ENCODE measurements at places on chromosomes 3 and 15.

GRCh38 chr3:127690823-127691452 is 18.2 kb downstream of the ABTB1 start:
- DNase-seq: no peak

- peak; percentile 97 for DNase-seq
These were observed at the start of gene RBSN for GRCh38 chr3:15098503-15099363. RBSN (minus strand) TSS chr3:15099148; CDS start chr3:15096120, 3,028 bp downstream.

- DNase-seq: no peak
These were observed 26.5 kb upstream of the AADACL2 start for GRCh38 chr3:151707216-151707615.

GRCh38 chr15:80502782-80503181 is 98.6 kb downstream of the ARNT2 start:
- DNase-seq: no peak

DNA sequence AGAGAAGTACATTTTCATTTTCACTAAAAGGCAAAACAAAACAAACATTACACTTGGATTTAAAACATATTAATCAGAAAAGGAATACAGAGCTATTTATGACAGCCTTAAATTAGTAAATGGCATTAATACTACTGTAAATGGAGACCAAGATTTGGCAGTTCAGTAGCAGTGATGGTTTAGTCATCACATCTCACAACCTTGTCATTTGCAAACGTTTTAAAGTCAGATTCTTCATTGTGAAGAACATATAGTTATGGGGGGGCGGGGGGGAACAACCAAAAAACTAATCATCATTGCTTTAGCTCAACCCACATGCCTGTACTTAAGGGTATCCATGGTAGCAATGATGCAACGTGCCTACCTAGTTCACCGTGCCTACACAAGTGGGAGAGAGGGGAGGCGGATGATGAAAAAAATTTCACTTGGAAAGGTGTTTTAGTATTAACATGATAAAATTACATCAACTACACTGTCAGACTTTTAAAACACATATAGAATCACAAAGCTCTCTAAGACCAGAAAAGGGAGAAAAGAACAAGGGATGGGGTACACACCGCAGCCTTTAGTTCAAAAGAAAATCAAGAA is 40.1 kb downstream of the DLG1 start:
- DNase-seq: no peak

GRCh38 chr15:43911235-43911781 is 84.5 kb downstream of the WDR76 start:
- DNase-seq: no peak

DNA sequence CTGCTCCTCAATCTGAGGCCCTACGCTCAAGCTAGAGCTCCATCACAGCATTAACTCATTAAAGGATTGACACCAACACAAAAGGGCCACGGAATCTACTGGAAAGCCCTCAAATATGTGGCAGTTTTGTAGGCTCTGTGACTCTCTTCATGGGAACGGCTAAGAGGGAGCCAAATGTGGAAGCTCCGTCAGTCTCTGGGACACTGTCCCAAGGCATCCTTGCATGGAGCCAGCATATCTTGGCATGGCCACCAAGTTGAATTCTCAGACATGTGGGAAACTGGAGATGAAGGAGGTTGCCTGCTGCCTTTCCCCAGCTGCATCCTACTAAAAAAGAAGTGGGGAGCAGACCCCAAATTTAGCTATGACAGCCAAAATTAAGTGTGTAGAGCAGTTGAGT is 296.9 kb downstream of the NTRK3 start:
- DNase-seq: no peak

- DNase-seq: no peak
These were observed 88.4 kb downstream of the WNT7A start for GRCh38 chr3:13791198-13792050.

DNA sequence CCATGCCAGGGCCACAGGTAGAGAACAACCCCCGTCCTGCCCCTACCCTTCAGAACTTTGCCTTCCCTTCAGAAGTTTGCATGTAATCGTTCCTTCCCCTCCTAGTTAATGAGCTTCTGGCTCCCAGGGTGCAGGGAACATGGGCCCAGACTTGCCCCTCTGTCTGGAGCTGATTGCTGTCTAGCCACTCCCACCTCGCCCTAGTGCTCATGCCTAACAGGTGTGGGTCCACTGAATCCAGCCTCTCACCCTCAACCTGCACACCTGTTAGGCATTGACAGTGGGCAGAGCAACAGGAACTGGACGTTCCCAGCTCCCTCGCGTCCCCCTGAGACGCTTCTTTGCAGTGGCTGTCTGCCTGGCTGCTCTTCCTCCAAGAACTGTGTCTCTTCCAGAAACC is 40.3 kb downstream of the WNT5A start:
- no peak for DNase-seq

- no peak for DNase-seq
These were observed 151.5 kb downstream of the LIPC start for GRCh38 chr15:58583171-58583908.

DNA sequence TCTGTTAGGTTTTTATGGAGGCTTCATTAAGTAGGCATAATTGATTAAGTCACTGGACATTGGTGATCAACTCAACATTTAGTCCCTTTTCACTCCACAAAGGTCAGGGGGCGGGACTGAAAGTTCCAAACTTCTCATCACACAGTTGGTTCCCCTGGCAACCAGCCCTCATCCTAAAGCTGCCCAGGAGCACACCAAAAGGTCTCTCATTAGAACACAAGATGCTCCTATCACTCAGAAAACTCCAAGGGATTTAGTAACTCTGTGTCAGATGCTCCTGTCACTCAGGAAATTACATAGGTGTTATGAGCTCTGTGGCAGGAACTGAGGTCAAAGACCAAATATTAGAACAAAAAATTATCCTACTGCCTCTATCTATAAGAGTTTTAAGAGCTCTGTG is 321.5 kb downstream of the OTOL1 start:
- DNase-seq: no peak

- DNase-seq: no peak
These were observed 25.1 kb upstream of the CDCP1 start for GRCh38 chr3:45171283-45171682.

DNA sequence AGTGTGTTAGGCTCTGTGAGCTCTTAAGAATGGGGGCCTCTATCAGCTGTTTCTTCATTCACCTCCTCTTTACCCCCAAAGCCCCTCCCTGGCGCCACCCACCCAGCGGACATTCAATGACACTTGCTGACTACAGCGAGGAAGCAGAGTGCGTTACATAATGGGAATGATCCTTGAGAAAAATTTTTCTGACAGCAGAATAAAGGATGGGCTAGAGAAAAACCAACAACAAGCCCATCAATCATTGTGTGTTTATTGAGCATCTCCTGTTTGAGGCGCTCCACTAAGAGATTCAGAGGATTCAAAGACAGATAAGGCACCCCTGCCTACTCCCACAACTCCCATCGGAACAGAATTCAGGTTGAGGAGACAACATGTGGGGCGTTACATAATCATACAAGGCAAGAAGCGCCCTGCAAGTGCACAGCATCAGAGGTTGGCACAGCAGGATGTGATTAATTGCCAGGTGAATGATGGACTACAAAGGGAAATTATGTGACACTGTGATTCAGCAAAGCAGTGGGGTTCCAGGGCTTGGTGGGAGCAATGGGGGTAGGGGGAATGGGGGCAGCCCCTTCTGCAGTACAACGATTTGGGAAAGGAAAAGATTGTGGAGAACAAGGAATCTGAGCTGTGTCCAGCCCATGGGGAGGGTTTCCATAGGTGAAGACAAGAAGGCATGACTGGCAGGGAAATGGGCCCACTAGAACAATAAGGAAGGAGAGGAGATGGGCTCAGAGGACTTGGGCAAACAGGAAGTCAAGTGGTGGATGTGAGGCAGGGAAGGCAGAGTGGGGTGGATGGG is 141.3 kb upstream of the ATP2B2 start:
- no peak for DNase-seq

DNA sequence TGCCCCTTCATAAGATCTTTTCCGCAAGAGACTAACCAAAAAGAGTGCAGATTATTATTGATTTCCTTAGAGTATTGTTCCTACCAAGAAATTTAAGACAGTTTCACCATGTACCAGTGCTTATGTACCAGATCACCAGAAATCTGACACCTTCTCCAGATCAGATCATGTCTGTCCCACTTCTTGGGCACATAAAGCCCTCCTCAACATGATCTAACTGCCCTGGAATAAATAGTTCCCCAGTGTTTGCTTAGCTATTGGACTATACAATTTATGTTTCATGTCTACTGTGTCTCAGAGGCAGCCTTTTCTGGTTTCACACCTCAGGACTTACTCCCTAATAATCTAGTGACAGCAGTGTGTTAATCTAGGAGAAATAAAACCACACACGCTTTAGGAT is 46.8 kb downstream of the NME9 start:
- DNase-seq: no peak

DNA sequence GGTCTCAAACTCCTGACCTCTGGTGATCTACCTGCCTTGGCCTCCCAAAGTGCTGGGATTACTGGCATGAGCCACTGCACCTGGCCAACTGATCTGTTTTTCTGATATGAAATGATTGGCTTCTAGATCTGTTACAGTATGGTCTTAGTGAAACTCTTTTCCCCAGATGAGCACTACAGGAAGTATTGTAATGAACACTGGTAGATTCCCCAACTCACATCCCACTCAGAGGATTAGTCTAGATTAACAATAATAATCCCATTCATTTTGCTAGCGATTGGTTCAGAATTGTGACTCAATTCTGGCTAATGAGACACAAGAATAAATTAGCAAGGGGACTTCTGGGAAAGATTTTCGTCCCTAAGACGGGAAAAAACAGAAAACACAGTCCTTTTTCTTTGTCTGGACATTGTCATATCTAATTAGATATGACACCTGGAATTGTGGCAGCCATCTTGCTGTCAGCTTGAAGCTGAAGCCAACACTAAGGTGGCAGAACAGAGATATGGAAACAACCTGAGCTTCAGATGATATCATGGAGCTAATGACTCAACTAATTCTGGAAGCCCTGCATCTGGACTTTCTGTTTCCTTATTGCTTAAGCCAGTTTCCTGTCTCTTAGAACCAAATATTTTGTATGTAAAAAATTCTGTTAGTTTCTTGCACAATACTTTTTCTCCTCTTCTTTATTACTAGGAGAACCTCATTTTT is 17.4 kb upstream of the NPTN start:
- no peak for DNase-seq

- no peak for DNase-seq
These were observed 587.4 kb upstream of the MDFIC2 start for GRCh38 chr3:70899816-70900215.

DNA sequence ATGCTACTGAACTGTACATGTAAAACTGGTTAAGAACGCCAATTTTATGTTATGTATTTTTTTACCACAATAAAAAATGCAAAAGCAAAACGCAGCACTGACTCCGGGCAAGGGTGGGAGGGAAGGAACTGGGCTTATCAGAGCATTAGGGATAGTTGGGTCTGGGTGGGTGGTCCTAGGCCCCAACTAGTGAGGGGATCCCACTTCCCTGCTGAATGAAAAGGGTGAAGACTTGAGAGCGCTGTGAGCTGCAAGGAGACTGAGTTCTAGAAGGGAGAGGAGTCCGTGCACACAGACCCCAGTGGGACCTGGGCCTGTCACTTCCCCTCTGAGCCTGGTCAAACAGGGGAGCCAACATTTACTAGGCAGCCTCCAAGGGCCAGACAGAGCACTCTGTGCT is 98.6 kb downstream of the TPRA1 start:
- no peak for DNase-seq

GRCh38 chr3:115160295-115160694 is 13.2 kb upstream of the ZBTB20 start:
- DNase-seq: no peak

- no peak for DNase-seq
These were observed 69.1 kb upstream of the TSEN2 start for GRCh38 chr3:12415014-12415680.

DNA sequence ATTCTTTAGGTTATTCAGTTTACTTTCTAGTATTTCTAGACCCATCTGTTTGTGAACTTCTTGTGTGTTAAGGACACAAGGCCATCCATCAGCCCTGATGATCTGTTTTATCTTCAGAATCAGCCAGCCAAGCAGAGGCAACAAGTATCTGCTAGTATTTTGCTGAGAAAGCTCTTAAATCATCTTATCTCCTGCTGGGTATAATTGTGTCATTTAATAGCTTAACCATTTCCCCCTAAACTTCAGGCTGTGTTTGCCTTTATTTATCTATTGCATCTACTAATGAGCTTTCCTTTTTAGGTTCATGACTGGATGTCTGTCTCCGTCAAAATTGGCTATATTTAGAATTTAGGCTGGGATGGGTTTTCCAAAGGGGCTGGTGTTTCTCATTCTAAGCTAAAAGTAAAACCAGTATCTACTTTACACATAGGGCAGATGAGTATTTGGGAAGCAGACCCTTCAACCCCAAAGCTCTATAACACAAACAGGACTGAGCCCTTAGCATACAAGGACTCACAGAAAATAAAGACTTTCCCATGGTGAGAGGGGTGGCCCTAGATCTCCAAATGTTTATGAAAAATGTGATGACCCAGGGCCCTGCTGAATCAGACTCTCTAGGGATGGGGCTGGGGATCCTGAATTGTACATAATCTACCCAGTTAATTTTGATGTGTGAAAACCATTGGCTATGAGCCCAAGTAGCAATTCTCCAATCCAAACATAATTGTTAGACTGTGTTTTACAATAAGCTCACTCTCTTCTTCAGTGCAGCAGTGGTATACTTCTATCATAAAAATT is 65.3 kb upstream of the PSMD6 start:
- DNase-seq: no peak

DNA sequence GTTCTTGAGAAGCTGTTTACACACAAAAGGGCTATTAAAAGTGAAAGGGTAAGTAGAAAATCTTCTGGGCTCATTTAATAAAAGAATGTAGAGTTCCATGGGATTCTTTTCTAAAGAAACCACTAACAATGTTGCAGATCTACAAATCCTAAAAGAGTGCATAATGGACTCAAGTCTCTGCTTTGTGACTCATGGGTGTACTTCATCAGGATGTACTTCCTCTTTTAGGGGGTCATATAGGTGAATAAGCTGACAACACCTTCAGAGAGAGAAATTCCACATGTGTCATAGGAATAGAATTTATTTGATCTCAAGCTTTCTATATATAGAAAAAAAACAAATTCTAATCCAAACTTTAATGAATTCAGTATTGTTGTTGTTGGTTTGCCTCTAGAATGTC is 355.5 kb downstream of the TIGIT start:
- DNase-seq: no peak

GRCh38 chr15:37628507-37628906 is 305.9 kb upstream of the TMCO5A start:
- DNase-seq: no peak

- DNase-seq: no peak
These were observed 170.6 kb downstream of the TBL1XR1 start for GRCh38 chr3:177026505-177027277.

DNA sequence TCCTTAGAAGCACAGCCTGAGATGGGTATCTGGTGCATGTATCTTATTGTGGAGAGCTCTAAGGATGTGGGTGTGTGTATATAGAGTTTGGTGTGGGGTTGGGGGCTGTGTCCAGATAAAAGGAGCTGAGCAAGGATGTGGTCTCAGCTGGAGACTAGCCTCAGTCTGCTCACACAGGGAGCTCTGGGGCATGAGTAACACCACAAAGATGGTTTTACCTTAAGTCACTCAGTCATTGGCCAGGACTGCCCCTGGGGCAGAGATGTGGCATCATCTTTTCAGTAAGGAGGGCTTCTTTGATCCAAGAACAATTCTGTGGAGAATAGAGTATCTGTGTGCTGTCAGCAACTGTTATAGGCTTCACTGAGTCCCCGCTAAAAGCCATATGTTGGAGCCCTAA is 163.4 kb upstream of the NUDT16 start:
- DNase-seq: no peak

- DNase-seq: no peak
These were observed 62.5 kb upstream of the FOXB1 start for GRCh38 chr15:59941612-59942011.

- no peak for DNase-seq
These were observed 70.1 kb downstream of the PLXNA1 start for GRCh38 chr3:127053026-127053425.

Data from activated T-cell treated with anti-CD3 and anti-CD28 coated beads, Interleukin-2, amount 50 U/mL, for 72 hours (primary cell).